ENCODE measurements at places on chromosomes 11 and 22. TPM values are rescaled to one million over a fixed set of nuclear protein-coding genes. Genes with fewer than 3 reads are reported as not detected.

DNA sequence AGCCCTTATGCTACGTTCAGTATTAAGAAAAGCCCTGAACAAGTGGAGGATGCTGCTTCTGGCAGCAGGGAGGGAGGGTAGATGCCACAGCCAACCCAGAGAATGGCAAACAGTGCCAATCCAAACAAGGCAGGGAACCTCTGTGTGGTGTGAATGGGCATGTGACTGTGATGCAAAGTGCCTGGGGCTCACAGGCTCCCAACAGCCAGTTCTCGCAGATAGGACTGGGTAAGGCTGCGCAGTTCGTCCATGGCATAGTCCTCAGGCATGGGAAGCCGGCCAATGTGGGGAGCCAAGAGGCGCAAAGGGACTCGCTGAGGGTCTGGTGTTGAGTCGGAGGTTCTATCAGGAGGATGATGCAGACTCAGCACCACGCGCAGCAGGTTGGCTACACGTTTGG is 4.8 kb upstream of the CHRNA10 start:
- no peak for DNase-seq

GRCh38 chr11:1382429-1382828 is 7.3 kb upstream of the BRSK2 start:
- DNase-seq, result no peak

DNA sequence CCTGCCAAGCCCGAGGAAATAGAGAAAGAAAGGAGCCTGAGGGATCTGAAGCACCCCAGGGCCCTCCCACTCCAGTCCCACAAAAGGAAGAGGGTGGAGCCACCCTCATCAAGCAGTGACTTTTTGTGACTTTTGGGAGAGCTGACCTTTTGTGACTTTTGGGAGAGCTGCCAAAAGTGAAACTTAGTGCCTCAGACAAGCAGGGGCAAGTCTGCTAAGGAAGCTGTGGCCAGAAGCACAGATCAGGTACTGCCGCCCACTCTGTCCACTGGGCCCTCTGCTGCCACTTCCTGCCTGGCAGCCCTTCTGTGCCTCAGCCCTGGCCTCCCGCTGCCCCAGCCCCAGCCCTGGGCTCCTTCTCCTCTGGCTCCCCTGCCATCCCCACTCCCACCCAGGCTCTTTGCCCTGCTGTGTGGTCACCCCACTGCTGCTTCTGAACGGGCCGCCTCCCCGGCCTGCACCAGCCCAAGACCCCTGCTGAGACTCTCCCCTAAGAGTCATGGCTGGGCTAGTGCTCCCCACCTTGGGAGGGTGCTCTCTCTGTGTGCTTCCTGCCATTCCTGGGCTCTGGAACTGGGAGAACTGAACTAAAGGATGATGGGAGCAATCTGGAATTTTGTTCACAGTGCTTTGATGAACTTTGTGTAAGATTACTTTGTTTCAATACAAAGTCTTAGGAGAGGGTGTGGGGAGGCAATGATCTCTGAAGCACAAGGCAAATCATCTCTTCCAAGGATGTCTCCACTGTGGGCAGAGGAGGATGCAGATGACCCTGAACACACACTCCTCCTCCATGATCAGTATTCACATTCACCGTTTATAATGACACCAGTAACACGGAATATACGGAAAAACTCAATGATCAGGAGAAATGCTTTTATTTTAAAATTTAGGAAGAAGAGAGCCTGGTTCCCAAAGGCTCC is at the start of gene APOBEC3H:
Gene APOBEC3H (plus strand): TSS at position 147 of the 923 bp plus-strand sequence. CDS start 3,035 bp downstream, outside the sequence.
- DNase-seq, result peak; percentile 34

DNA sequence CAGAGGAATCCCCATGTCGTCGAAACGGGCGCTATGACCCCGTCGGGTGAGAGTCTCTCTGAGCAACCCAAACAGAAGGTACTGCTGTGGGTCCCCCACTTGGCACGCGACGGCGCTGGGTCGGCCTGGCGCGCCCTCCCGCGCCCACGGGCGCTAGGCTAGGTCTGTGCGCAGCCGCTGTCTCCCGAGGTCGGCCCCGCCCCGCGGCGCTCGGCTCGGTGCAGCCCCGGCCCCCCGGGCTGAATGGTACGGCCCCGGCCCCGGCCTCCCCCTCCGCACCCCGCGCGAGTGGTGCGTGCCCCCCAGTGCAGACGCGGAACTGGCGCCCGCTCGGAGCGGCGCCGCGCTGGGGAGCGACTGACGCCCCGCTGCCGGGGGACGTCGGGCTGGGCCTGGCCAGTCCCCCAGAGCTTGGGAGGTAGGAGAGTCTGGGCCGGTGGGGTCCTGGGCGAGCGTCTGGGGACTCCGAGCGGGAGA is at the start of gene MADD:
Gene MADD (plus strand): TSS at position 305 of the 477 bp plus-strand sequence.
- peak; percentile 85 for DNase-seq

DNA sequence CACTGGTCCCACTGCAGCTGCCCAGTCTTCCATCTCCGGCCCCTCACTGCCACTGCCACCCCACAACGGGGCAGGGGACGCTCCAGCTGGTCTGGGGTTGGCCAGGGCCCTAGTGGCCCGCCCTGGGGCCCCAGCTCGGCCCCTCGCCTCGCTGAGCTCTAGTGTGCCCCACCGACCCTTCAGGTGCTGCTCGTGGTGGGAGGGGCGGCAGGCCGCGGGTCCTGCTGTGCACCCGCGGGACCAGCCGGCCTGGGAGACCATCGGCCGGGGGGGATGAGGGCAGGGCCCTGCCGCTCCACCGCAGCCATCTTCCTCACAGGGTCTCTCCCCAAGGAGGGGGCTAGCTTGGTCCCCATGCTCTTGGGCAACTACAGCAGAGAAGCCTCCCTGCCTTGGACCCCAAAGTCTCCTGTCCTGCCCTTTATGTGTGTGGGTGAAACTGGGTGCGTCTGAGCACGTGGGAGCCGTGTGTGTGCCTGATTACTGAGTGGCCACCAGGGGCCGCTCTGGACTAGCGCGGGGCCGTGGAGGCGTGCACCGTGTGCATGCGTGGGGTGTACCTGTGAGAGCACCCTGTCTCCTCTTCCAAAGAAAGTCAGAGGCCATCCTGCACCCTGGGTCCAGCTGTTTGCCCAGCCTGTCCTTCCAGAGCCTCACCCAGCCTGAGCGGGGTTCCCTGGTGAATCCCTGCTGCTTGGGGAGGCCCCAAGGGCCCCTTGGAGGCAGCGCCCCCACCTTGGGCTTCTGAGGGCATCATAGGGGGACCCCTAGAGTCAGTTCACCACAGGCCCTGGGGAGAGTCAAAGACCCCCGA is 6.0 kb upstream of the ACR start:
- peak; percentile 74 for DNase-seq

The GNG3 gene
- total RNA-seq, result not detected

The MRGPRX4 gene
- not detected for total RNA-seq

All from G401 (cell line).